ENCODE measurements at places on chromosomes 2 and 18. TPM values are rescaled to one million over a fixed set of nuclear protein-coding genes. Genes with fewer than 3 reads are reported as not detected.

DNA sequence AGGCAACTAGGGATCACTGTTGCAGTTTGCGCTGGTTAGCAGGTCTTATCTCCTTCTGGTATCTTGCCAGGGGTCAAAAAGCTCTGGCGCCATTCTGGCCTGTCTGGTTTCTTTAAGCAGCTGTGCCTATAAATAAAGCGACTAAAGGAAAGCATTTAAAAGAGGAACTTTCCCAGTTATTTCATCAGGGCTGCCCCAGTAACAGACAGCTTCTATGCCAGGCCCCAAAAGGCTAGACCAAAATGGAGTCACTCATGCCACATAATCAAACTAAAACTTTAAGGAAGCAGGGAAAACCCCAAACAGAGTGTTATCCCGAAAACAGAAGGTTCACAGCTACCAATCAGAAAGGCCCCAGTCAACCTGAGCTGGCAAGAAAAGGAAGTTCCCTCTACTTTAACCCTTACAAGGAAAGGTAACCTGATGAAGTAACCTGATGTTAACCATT is 41.2 kb upstream of the HNRNPA3 start:
- H3K27ac ChIP-seq: peak overlapping the region; percentile 47
- peaks cover 24% of the 10 kb centered on the region for H3K4me1 ChIP-seq
- no peak overlapping the region for H3K4me3 ChIP-seq
- no peaks in the 10 kb centered on the region for H3K36me3 ChIP-seq
- no peak for DNase-seq
- H3K27me3 ChIP-seq: no peaks in the 10 kb centered on the region

DNA sequence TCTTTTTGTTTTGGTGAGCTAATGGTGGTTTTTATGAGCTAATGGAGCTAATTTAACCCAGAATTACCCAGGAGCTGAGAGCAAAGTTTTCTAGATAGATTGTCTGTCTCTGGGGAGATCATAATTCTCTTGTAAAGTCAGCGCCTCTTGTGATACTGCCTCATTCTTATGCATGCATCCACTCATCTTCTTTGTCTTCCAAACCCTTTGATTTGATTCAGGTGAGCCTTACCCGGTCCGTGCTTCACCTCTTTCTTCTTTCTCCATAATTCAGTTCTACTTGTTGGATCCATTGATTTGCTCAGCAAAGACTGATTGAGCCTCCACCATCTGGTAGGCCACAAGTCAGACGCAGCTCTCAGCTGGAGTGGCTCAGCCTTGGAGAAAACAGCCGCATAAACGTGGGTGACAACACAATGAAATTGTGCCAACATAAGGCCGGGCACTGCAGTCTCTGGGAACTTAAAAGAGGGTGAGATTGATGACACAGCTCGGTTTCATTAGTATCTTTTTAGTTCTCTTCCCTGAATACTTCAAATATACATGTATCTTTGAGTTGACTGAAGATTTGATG is 158.5 kb upstream of the SH3BP4 start:
- H3K27ac ChIP-seq: no peak overlapping the region
- no peaks in the 10 kb centered on the region for H3K36me3 ChIP-seq
- no peak for DNase-seq
- peaks cover 6% of the 10 kb centered on the region for H3K4me1 ChIP-seq

GRCh38 chr2:205767617-205768016 is 85.3 kb downstream of the NRP2 start:
- DNase-seq: no peak
- H3K36me3 ChIP-seq: peaks cover 20% of the 10 kb centered on the region
- H3K27me3 ChIP-seq: no peaks in the 10 kb centered on the region

PRSS56 gene
- total RNA-seq: not detected

DNA sequence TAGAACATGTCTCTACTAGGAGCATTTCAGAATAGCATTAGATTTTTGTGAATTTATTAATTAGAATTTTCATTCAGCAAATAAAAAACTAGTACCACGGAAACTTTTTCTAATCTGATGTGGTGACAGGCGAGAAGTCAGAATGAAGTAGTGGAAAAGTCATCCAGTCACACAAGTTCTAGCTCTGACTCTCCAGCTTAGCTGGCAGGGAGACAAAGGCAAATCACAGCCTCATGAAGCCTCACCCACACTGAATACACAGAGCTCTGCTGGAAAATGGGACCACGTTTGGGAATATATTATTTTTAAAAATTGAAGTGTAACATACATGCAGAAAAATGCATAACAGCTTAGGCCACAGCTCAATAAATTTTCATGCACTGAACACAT is 86.1 kb downstream of the L3MBTL4 start:
- H3K4me1 ChIP-seq: no peaks in the 10 kb centered on the region
- DNase-seq: no peak
- no peaks in the 10 kb centered on the region for H3K27me3 ChIP-seq
- no peaks in the 10 kb centered on the region for H3K36me3 ChIP-seq
- H3K4me3 ChIP-seq: no peak overlapping the region
- no peak overlapping the region for H3K27ac ChIP-seq

RNU2-63P gene
- not detected for total RNA-seq

LHCGR gene
- not detected for total RNA-seq

HOXD13 gene
- not detected for total RNA-seq

- no peak overlapping the region for H3K27ac ChIP-seq
- no peaks in the 10 kb centered on the region for H3K27me3 ChIP-seq
- H3K36me3 ChIP-seq: no peaks in the 10 kb centered on the region
- peak; percentile 86 for DNase-seq
These were observed 36.4 kb upstream of the HAAO start for GRCh38 chr2:42828487-42829425.

KRTCAP3 gene
- 22.5 TPM for total RNA-seq

DNA sequence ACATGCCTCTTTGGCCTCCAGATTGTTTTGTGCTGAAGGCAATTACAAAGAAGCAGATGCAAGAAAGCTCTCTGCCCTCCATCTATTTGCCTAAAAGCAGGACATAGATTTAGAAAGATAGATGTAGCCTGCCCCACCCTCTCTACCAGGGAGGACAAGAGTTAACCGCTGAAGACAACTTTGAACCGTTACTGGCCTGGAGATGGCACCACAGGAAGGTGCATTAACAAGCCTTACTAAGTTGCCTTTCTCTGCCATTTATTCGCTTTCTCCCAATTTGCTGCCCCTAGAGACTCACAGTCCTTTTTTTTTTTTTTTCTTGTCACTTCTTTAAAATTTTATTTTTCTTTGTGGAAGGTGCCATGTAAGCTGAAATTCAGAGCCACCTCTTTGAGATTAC is 28.8 kb upstream of the RMDN2 start:
- no peak for DNase-seq
- H3K4me3 ChIP-seq: no peak overlapping the region
- no peaks in the 10 kb centered on the region for H3K27me3 ChIP-seq
- no peaks in the 10 kb centered on the region for H3K36me3 ChIP-seq
- H3K27ac ChIP-seq: no peak overlapping the region
- H3K4me1 ChIP-seq: peaks cover 23% of the 10 kb centered on the region

DNA sequence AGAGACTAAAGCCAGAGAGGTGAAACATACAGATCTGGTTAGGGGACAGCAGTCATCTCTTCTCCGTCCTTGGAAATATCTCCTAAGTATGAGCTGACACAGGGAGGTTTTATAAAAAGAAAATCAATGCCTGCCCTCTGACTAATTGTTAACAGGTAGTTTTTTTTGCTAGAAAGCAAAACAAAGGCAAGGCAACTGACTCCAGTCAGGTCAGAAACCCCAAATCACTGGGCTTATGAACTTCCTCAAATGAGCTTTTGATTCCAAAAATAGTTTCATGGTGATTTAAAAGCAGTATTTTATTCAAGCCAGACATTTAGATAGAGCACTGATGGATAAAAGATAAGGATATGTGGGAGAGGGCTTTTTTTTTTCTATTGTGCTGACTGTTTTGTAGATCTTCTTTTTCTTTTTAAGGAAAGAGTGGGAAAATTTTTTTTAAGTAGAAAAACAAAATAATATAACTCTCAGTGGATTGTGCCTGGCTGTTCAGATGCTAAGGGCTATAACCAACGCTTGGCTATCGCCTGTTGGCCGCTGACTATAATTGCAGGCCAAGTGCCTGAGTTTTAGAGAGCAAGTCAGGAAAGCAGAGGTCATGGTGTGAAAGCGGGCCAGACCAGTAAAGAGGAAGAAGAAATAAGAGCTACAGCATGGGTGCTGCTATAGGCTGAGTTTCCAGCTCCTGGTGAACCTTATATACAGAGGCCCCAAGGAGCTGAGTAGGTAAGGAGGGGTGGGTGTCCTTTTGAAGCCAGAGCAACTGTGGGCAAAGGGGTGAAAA is 44.9 kb downstream of the MRPL35 start:
- H3K4me1 ChIP-seq: no peaks in the 10 kb centered on the region
- no peak overlapping the region for H3K27ac ChIP-seq
- no peak overlapping the region for H3K4me3 ChIP-seq
- H3K36me3 ChIP-seq: no peaks in the 10 kb centered on the region
- no peak for DNase-seq
- H3K27me3 ChIP-seq: no peaks in the 10 kb centered on the region

DNER gene
- 0.14 TPM for total RNA-seq

FRZB gene
- total RNA-seq: 14.0 TPM

DNA sequence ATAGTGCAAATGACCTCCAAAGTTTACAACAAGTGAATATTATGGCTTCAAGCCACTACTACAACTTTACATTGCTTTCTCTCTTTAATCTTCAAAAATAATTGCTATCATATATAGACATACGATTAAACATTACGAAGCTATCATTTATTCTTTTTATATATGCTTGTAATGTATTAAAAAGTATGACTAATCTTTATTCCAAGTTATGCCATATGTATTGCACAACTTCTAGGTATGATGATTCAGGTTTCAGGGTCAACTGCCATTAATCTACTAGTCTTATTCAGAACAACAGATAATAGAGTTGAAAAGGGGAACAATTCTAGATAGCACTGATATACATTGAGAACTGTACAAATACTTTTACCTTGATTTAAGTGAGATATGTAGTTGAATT is 506.2 kb upstream of the TMEFF2 start:
- DNase-seq: no peak
- H3K36me3 ChIP-seq: no peaks in the 10 kb centered on the region
- H3K4me1 ChIP-seq: no peaks in the 10 kb centered on the region
- H3K27ac ChIP-seq: no peak overlapping the region
- H3K27me3 ChIP-seq: no peaks in the 10 kb centered on the region

GRCh38 chr2:185291035-185291647 is 447.5 kb upstream of the FSIP2 start:
- H3K27ac ChIP-seq: no peak overlapping the region
- peak; percentile 63 for DNase-seq
- H3K4me3 ChIP-seq: no peak overlapping the region
- H3K27me3 ChIP-seq: no peaks in the 10 kb centered on the region

DNA sequence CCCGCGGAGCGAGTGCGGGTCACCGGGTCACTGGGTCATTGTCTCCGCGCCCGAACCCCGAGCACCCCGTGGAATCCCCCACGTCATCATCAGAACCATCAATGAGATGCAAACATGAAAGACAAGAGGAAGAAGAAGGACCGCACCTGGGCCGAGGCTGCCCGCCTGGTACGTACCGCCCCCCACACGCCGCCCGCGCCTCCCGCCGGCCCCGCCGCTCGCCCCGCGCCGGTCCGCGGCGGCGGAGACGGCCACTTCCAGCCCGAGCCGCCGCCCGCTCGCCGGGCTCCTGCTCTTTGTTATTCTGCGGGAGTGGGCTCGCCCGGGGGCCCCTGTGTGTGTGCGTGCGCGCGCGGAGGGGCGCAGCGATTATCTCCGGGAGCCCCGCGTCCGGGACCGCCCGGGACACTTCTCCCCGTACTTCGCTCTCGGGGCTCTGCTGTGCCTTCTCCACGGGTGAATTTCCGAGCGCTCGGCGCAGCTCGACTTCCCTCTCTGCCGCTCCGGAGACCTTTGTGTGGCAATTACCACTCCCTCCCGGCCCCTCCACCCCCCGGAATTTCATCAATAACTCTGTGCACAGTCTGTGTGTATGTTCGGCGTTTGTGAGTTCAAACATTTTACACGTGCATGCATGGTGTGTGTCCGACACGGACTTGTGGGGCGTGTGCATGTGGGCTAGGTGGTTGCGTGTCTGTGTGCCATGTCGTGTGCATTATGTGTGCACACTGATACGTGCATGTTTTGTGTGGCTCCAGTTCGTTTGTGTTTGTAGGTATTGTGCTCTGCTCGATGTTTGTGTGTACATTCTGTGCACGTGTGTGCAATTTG is 714 bp downstream of the ASXL3 start:
- no peak overlapping the region for H3K27ac ChIP-seq
- no peaks in the 10 kb centered on the region for H3K36me3 ChIP-seq
- DNase-seq: peak; percentile 58
- H3K27me3 ChIP-seq: peaks cover 32% of the 10 kb centered on the region
- H3K4me3 ChIP-seq: peak overlapping the region; percentile 49
- H3K4me1 ChIP-seq: peaks cover 8% of the 10 kb centered on the region

GRCh38 chr2:204315236-204315662 is 230.0 kb upstream of the PARD3B start:
- H3K27ac ChIP-seq: no peak overlapping the region
- H3K4me1 ChIP-seq: no peaks in the 10 kb centered on the region
- peak overlapping the region; percentile 9 for H3K4me3 ChIP-seq
- no peaks in the 10 kb centered on the region for H3K27me3 ChIP-seq
- no peaks in the 10 kb centered on the region for H3K36me3 ChIP-seq
- DNase-seq: no peak

TMEM178A gene
- total RNA-seq: 9.5 TPM

DNA sequence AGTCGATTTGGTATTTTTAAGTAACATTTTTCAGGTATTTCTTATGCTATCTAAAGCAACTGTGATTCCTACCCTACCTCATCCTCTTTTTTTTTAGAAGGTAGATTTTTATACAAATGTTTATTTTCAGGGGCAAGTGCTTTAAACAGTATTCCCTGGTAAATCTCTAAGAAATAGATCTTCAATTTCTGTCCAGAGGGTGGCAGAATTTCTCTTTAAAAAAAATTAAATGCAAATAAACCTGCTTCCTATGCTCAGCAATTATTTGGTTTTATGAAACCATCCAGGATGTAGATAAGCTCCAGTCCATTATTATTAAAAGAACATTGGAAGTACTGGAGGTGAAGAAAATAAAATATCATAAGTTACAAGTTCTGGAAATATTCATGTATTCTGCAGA is 191.9 kb downstream of the MYO3B start:
- no peaks in the 10 kb centered on the region for H3K4me1 ChIP-seq
- H3K27ac ChIP-seq: no peak overlapping the region
- no peak for DNase-seq
- no peak overlapping the region for H3K4me3 ChIP-seq
- peaks cover 33% of the 10 kb centered on the region for H3K27me3 ChIP-seq
- no peaks in the 10 kb centered on the region for H3K36me3 ChIP-seq

GRCh38 chr2:9984871-9985480 is 33.5 kb downstream of the GRHL1 start:
- H3K27ac ChIP-seq: peak overlapping the region; percentile 25
- DNase-seq: no peak
- no peaks in the 10 kb centered on the region for H3K36me3 ChIP-seq
- H3K4me3 ChIP-seq: no peak overlapping the region

- no peak overlapping the region for H3K4me3 ChIP-seq
- H3K36me3 ChIP-seq: peaks cover 8% of the 10 kb centered on the region
- no peak for DNase-seq
- no peaks in the 10 kb centered on the region for H3K27me3 ChIP-seq
- no peak overlapping the region for H3K27ac ChIP-seq
These were observed 190.2 kb downstream of the EIPR1 start for GRCh38 chr2:3187467-3187866.

ACMSD gene
- total RNA-seq: not detected

RAB17 gene
- total RNA-seq: 50.9 TPM

DNAH6 gene
- 1.1 TPM for total RNA-seq
